ENCODE measurements at places on chromosomes 2 and 18.
A peak's percentile ranks its signal among the peaks of the same experiment; 100 is the strongest.

DNA sequence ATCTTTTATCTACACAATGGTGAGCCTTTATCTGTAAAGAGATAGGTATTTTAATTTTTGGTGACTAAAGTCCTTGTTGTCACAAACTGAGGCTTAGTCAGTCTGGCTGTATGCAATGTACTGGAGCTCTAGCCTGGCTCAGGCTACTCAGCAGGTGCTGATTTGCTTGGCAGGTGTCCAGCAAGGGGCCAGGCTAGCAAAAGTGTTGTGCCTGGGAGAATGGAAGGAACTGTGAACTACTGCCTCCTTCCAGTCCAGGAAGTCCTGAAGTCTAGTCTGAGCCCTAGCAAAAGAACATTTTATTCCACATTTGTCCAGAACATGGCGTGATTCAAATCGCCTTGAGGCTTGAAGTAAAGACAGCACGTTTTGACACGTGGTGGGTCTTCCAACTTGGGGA, 260.5 kb downstream of the CCDC85A start:
- DNase-seq, result no peak

- peak; percentile 48 for DNase-seq
Measured at GRCh38 chr18:74493689-74494088, 2.5 kb upstream of the CNDP2 start.

- no peak for DNase-seq
Measured at GRCh38 chr18:75322206-75322605, 105.3 kb downstream of the SMIM21 start.

- DNase-seq, result no peak
Measured at GRCh38 chr18:80050797-80051196, 16.6 kb downstream of the RBFA start.

DNA sequence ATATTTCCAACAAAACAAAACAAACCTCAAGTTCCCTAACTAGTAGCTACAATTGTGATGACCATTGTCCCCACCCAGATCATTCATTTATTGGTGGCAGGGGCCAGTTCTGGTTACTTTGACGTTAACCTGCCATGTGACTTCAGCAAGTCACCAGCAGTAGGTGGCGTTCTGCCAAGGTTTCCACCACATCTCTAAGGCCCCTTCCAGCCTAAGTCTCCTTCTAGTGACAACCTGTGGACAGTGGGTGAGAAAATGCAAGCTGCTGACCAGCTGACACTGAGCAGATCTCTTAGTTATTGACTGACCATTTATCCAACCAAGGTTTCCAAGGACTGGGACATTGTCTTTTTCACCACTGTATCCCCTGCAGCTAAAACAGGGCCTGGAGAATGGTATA, 98.4 kb downstream of the GPR39 start:
- no peak for DNase-seq

- no peak for DNase-seq
Measured at GRCh38 chr18:57869221-57869620, 66.1 kb upstream of the ATP8B1 start.

DNA sequence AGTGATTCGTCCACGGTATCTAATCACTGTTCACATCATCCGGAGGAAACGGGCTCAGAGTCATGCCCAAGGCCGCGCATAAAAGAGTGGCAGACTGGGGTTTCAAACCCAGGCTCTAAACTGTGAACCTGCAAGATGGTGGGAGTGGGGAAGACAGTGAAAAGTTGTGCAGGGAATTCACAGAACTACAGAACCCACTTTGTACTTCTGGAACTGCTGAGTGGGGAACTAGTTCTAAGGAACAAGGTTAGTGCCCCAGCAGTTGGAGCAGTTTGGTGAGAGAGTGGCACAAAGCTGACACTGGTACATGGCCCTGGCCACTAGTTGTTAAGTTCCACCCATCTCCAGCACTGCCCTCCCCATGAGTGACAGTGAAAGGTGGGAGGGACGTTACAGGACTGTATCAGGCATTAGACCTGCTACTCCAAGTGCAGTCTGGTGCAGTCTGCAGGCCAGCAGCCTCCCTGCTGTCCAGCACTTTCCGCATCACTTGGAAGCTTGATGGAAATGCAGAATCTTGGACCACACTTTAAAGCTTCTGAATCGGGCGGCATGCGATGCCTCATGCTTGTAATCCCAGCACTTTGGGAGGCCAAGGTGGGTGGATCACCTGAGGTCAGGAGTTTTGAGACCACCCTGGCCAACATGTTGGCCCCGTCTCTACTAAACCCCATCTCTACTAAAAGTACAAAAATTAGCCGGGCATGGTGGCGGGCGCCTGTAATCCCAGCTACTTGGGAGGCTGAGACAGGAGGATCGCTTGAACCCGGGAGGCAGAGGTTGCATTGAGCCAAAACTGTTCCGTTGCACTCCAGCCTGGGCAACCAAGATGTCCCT, 47.3 kb downstream of the C2orf42 start:
- DNase-seq, result peak; percentile 54

DNA sequence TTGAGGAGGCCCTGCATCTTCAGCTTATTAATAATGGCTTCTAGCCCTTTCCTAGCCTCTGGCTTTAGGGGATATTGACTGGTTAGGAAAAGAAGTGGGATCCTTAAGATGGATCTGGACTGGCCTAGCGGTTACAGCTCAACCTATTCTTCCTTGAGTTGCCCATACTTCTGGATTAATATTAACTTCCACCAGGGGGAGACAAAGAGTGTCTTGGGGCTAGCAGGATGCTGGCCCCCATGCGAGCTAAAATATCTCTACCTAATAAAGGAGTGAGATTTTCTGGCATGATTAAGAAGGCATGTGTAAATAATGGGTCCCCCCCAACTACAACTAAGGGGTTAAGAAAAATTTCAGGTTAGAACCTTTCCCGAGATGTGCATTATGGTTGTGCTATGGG, 23.2 kb upstream of the PLA2R1 start:
- no peak for DNase-seq

- DNase-seq, result no peak
Measured at GRCh38 chr2:134333646-134334189, 79.8 kb downstream of the MGAT5 start.

All from stimulated activated CD4-positive, alpha-beta T cell treated with anti-CD3 and anti-CD28 coated beads, Interleukin-4, amount 100 ng/mL, for 24 hours (primary cell).